ENCODE measurements at places on chromosomes 3 and 15.

DNA sequence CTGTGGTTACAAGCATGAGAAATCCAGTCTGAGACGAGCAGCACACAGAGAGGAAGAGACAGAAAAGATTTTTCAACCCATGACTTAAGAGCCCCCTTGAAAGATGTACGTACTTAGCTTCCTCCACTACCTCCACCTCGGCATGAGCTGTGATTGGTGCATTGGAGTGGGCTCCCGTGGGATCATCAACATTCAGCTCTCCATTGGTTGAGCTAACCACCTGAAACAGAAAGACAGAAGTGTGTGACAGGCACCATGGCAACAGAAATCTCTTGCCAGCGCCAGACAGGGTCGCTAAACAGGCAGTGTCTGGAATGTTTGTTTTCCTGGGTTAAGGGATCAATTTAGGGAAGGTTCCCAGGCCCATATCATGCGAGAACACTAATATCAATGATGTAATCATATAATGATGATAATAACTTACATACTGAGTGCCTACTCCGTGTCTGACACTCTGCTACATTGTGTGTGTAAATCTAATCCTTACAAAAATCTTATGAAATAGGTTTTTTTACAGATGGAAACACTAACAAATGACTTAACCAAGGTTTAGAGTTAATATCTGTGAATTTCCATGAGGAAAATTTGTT is 17.5 kb upstream of the PPIB start:
- DNase-seq = no peak

DNA sequence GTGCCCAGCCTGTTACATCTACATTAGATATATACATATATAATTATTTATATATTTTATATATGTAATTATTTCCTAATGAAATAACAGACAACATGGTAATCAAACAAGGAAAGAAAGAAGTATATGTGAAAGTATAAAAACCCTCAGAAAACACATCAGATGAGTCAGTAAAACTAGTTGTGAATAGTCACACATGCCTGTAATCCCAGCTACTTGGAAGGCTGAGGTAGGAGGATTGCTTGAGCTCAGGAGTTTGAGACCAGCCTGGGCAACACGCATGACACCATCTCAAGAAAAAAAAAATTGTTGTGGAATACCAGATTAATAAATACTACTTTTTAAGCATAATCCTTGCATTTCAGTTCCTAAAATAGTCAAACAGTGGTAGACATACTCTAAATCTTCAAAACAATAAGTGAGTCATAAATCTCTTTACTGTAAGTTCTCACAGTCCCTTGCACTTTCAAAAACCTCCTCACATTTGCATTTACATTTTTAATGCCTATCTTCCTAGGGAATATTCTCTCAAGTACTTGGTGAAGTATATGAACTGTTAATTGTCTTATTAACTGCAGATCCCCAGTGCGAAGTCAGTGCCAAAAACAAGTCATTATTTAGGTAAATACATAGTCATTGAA is 106.5 kb downstream of the MYO9A start:
- DNase-seq = no peak

DNA sequence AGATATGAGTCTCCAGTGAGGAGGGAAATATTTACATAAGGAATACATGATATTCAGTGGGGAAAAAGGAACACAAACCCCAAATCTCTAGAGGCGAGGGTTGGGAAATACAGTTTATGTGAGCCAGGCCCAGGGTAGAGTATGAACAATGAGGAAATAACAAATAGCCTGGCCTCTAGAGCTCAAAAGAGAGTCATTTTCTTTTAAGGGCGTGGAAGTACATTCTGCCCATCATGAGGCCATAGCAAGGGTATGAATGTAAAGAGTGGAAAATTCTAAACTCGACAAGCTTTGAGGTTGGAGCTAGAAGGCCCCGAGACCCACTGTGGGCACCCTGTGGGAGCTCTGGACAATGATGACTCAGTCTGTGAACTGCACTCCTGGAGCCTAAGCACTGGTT is 27.8 kb upstream of the IGF2BP2 start:
- no peak for DNase-seq

- DNase-seq = no peak
Measured at GRCh38 chr15:72368899-72369298, 6.9 kb downstream of the HEXA start.

- no peak for DNase-seq
Measured at GRCh38 chr3:43095370-43095769, 10.5 kb downstream of the POMGNT2 start.

- DNase-seq = no peak
Measured at GRCh38 chr3:63974451-63974850, 48.8 kb downstream of the PSMD6 start.

DNA sequence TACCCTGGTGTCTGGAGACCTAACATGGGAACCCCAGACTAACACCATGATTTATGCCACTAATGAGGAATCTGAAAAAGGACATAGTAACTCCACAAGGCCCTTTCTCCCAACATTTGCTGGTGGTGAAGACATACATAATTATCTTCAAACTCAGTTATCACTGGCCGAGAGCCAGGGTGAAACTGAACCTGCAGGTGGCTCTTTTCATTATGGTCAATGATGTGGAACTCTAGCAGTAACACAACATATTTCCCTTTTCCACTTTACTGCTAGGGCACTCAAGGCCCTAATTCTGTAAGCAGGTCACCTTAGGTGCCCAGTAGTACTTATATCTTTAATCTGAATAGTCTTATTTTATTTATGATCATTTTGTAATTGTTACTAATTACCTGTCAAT is 326.4 kb upstream of the SATB1 start:
- no peak for DNase-seq

- DNase-seq = no peak
Measured at GRCh38 chr3:28924744-28925360, 356.0 kb upstream of the RBMS3 start.

- no peak for DNase-seq
Measured at GRCh38 chr15:72227720-72228119, 3.3 kb downstream of the PKM start.

DNA sequence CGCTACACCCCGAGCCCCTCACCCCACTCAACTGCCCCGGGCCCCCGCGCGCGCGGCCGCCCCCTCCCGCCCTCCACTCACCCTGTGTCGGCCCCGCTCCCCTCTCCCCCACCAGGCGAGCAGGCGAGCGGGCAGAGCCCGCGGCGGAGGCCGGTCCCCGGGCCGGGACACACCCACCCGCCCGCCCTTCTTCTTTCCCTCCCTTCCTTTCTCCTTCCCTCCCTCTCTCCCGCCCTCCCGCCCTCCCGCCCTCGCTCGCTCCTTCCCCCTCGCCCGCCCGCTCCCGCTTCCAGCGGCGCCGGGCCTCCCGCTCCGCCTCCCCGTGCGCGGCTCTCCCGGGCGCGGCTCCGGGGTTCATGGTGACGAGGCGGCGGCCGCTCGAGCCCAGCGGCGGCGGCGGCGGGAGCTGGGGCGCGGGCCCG is at the start of gene CTDSPL:
Gene CTDSPL (plus strand): TSS at position 261 of the 422 bp plus-strand sequence. CDS start 320 bp downstream, outside the sequence.
- no peak for DNase-seq

GRCh38 chr15:37931868-37932267 is 2.6 kb upstream of the TMCO5A start:
- DNase-seq = no peak

DNA sequence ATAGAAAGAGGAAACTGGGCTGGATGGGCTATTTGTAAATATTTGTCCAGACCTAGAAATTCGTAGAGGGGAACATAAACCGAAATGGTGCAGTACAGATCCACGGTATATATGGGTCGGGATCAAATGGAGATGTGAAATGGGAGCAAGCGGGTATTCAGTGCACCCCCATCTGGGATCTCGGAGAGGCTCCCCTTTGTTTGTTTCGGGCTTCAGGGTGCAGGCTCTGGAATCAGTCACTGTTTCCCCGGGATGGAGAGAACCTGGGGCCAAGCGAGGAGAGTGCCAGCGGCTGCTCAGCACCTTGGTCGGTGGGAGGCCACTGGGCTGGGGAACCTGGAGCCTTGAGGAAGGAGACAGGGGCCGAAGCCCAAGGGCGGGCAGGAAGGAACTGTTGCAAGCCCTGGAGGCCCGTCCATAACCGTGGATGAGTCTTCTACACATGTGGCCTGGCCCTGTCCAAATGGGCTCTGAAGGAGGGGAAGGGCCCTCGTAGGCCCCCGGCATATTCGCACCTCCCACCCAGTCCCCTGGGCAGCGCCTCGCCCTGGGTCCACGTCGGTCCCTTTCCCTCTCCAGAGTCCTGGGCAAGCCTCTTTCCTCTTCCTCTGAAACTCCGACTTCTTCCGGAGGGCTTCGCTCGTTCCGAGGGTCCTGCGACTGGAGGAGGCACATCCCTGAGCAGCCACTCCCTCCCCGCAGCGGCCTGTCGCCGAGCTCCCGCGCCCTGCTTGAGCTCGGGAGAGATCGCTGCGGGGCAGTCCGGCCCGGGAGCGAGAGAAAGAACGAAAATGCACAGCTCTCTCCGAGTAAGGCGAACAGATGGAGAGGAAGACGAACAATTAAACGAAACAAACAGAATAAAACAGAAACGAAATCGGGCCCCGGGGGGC is 3.0 kb downstream of the ISL2 start:
- DNase-seq = no peak

GRCh38 chr3:157542711-157543500 is 39.7 kb upstream of the VEPH1 start:
- no peak for DNase-seq

GRCh38 chr3:126551121-126551838 is 7.5 kb downstream of the C3orf22 start:
- DNase-seq = no peak

Measured in stimulated activated CD4-positive, alpha-beta T cell treated with anti-CD3 and anti-CD28 coated beads, Interleukin-15, amount 100 ng/mL, for 1 hour (primary cell).